CD4-positive, alpha-beta T cell treated with Interleukin-17A for 4 hours (primary cell): ENCODE measurements at places on chromosomes 5 and 9.

GRCh38 chr5:177604116-177604521 is 4.2 kb downstream of the B4GALT7 start:
- no peak for DNase-seq

GRCh38 chr5:139711906-139712224 is 63.7 kb downstream of the CXXC5 start:
- DNase-seq = no peak

DNA sequence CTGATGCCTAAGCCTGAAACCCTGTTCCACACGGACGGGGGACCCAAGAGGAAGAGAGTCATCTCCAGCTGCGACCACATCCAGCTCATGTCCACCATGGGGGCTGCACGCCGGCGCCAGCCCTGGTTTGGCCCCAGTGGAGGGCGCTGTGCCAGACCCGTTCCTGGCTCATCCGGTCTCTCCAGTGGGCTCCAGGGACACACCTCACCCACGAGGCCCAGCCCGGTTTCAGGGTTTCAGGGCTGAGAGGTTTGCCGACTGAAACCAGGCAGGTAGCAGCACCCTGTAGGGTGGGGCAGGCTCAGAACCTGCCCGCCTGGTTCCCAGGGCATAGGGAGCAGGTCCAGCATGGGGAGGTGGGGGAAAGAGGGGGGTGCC is 71.4 kb upstream of the STXBP1 start:
- no peak for DNase-seq

DNA sequence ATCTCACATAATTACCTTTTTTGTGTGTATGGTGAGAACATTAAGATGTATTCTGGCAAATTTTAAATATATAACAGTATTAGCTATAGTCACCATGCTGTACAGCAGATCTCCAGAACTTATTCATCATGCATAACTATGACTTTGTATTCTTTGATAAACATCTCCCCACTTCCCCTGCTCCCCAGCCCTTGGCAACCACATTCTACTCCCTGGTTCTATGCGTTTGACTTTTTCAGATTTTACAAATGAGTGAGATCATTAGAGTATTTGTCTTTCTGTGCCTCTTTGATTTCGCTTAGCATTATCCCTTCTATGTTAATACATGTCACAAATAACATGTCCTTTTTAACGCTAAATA is 49.4 kb downstream of the SMC2 start:
- DNase-seq = no peak

GRCh38 chr5:80759866-80760577 is 105.2 kb upstream of the DHFR start:
- no peak for DNase-seq

GRCh38 chr5:74027732-74028338 is 401.8 kb downstream of the ARHGEF28 start:
- no peak for DNase-seq

GRCh38 chr9:31388660-31389059 is 995.8 kb upstream of the ACO1 start:
- DNase-seq = no peak

GRCh38 chr5:18745988-18746615 is 1111.8 kb downstream of the TAF11L14 start:
- DNase-seq = peak; percentile 51

DNA sequence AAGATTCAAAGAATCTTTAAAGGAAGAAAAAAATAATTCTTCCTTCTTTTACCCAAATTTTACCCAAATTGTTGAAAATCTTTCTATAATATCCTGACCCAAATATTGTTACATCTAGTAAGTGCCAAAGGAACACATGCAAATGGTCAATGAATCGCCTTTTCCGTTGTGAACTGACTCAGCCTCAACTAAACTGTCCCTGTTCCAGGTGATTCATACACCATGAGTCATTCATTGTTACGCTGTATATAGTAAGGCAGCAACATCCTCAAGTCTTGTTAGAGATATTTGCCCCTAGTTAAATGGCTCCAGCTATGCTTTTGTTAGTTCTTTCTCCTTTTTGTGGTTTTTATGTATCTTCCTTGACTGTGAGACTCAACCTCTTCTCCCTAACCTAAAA is 9.7 kb downstream of the PTGER4 start:
- DNase-seq = peak; percentile 46

GRCh38 chr5:73522989-73523388 is 24.7 kb downstream of the BTF3 start:
- DNase-seq = no peak

DNA sequence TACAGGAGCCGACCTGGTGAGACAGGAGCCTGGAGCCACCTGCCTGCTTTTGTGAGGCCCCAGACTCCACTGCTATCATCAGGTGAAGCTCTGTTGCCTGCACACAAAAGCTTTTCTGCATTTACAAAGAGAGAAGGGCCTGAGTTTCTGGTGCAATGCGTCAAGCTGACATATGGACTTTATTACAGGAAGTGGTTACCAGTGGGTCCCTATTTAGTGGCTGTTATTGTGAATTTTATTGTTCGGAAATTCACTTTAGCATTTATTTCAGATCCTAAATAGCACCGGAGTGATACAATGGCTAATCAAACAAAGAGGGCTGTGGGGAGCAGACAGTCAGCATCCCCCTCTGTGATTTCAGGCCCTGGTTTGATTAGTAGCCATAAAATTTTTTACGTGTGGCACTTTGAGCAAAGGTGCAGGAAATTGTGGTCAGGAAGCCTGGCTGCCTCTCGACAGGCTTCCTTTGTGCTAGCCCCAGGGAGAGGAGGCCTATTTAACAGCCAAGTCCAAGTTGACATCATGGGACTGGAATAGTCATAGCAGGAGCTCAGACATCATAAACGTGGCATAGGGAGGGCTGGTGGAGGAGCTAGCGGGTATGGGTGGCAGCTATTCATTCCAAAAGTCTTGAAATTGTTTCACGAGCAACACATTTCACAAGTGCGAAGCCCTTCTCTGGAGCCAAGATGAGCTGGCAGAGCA is 8.4 kb downstream of the TGFBI start:
- DNase-seq = peak; percentile 26

DNA sequence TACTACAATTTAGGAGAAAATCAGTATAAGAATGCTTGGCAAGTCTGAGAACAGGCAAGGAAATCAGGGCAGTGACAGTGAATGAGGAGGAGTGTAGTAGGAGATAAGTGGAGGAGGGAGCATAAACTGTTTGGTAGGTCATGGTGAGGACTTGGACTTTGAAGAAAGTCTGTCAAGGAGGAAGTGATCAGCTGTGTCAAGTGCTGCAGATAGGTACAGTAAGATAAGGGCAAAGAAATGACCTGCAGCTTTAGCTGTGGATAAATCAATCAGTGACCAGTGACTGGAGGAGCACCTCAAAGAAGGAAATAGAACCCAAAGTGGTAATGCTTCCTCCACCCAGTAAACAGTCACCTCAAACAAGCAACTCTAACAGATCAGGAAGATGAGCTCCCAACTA is 106.3 kb downstream of the RAPGEF6 start:
- no peak for DNase-seq

DNA sequence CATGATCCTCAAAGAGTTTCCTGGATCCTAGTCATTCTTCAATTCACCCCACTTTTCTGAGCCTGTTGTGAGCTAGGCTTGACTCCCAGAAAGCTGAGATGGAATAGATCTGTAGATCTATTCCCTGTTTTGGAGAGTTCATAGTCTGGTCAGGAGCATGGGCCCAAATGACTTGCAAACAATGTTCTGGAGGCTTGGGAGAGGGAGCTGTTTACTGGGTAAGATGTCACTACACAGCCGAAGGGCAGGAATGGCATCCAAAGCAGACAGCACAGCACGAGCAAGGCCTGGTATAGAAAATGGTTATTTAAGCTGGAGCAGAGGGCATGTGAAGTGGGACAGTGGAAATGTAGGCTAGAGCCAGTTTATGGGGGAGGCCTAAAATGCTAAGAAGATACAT is 152.5 kb upstream of the ALDH1B1 start:
- DNase-seq = no peak

- no peak for DNase-seq
Measured at GRCh38 chr9:131854896-131855613, 115.2 kb upstream of the RAPGEF1 start.

GRCh38 chr5:113813466-113813865 is 300.0 kb downstream of the YTHDC2 start:
- DNase-seq = no peak

GRCh38 chr9:127884427-127884911 is 7.0 kb upstream of the AK1 start:
- DNase-seq = no peak

DNA sequence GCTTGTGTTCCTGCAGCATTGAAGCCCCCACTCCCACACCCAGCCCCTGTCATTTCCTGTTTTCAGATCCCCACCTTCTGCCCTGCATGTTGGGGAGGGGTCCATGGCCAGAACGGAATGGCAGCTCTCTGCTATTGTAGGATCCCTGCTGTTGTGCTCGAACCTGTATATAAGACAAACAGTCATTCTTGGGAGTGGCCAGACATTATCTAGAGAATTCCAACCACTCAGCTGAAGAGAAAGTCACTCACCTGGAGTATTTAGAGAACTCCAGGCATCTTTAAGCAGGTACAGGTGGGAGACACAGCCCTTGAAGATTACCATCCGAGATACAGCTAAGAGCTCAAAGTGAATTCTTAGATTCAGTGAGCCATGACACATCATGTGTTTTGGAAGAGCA is 96.1 kb downstream of the C9orf152 start:
- DNase-seq = no peak

GRCh38 chr9:127555840-127556820 is 55.9 kb upstream of the STXBP1 start:
- peak; percentile 77 for DNase-seq

- no peak for DNase-seq
Measured at GRCh38 chr9:223152-223551, 8.5 kb downstream of the DOCK8 start.

- peak; percentile 19 for DNase-seq
Measured at GRCh38 chr5:472076-472655, 29.2 kb downstream of the EXOC3 start.

DNA sequence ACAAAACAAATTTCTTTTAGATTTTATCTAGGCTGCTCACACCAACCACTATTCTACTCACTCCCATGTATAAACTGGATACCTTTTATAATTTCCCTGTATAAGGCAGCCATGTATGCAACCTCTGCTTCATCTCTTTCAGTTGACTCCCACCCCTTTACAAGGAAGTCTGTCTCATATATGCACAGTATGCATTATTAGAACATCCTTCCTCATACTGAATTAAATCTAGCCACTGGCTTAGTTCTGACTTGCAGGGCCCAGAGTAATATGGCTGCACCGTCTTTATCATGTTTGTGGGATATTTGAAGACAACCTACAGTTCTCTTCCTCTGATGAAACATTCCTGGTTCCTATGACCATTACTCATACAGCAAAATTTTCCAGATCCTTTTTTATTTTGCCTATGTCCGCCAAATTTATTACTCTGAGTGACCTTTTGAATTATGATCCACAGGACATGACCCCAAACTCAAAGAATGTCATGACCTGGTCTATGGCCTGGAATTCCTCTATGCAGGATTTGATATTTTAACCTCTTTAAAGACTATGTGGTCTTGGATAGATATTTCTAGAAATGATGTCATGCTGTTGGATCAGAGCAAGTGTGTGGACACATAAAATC is 76.6 kb upstream of the ITGA1 start:
- DNase-seq = no peak

DNA sequence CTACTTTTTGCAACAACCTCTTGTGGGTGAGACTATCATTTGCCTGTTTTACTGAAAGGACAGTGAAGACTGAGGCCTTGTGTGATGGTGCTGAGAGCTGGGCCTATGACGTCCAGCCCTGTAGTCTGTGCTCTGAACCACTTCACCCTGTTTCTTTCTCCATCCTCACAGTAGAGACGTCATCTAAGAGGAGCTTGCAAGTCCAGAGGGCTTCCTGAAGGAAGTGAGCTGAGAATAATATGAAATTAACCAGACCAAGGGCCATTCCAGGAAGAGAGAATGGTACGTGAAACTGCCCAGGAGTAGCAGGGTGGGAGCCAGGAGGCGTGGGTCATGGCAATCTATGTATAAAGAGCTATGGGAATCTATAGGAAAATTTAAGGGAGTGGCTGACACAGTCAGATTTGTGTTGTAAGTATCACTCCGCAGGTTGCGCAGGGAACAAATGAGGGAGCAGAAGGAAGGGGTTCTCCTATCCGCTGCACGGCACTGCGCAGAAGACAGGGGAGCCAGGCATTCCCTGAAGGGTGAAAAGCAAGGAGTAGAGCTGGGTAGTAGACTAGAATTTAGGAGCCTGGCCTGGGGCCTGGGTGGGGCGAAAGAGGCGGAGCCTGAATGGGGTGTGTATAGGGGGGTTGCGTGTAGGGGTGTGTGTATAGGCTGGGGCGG is 596 bp upstream of the FGFR4 start:
- no peak for DNase-seq

DNA sequence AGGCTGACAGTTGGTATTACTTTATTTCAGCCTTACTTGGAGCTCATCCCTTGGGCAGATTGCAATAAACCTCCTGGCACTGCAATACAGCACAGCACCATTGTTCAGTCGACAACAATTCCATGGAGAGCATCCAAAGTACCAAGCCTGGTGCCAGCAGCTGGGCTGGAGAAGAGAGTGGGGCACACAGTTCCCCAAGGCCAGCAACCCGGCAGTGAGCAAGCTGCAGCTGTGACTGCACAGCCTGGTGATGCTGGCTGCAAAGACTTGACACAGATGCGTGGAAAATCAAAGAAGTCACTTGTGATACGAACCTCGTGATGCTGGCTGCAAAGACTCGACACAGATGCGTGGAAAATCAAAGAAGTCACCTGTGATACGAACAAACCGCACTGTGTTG is 125.4 kb downstream of the ATPSCKMT start:
- no peak for DNase-seq

DNA sequence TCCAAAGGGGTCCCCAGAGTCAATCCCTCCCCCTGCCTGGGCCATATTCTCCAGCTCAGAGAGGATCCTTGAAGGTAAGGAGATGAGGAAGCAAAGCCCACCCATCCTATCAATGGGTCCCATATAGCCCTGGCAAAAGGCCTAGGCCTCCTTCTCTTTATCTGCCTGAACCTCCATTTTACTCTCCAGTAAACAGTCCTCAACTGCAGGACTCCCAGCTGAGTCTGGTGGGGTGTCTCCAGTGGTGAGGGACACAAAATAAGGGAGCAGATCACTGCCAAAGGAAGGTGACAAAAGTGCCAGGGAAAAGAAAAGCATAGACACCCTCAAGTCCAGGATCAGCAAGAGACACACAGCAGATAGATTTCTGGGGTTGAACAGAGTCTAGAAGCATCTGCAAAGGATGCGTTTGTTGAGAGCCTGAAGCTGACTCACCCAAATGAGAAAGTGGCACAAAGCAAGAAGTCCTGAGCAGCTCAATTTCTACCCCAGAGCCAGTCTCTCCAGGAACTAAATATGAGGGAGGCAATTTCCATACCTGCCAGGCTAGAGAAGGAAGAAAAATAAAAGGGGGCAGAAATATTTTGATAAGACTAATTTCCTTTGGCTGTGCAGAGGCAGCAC is 2.7 kb upstream of the EBF1 start:
- no peak for DNase-seq

- DNase-seq = no peak
Measured at GRCh38 chr5:10133830-10134229, 115.9 kb downstream of the ATPSCKMT start.
